ENCODE measurements at places on chromosomes 12 and 14.

DNA sequence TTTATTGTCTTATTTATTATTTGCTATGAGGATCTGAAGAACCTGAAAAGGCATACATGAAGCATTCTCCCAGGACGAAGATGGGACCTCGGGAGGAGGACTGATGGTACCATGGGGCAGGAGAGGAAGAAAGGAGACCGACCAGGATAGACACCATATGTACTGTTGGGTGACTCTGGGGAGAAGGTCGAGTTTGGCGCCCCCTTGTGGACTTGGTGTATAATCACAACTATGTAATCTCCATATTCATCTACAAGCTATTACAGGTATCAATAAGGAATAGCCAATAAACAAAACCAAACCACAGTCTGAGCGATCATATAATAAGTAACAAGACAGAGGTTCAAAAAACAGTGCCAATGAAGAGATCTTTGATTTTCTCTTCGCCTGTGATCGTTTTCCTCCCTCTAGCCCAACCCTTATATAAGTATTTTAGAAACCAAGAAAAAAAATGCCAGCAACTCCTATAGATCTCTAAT is 139.1 kb downstream of the SPTSSA start:
- peak; percentile 60 for DNase-seq

DNA sequence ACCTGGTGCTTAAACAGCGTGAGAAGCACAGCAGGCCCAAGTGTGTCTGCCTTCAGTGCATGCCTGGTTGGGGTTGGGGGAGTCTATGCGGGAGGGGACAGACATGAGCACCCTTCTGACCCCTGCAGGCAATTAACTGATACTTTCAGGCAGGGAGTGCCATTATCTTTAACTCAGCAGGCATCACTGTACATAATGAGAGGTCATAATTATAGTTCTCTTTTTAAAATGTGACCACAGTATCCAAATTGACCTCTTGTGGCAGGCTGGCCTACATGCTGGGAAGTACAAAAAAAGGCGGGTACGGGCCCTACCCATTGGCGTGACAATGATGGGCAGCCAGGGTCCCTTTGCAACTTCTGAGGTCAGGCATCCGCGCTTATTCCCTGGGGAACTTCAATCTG is 209.1 kb downstream of the FOXN3 start:
- DNase-seq = no peak

GRCh38 chr12:75943730-75944096 is 87.9 kb downstream of the PHLDA1 start:
- no peak for DNase-seq

GRCh38 chr14:84809158-84809557 is 720.8 kb upstream of the FLRT2 start:
- DNase-seq = no peak

GRCh38 chr12:42574851-42575266 is 14.7 kb downstream of the PRICKLE1 start:
- DNase-seq = no peak

DNA sequence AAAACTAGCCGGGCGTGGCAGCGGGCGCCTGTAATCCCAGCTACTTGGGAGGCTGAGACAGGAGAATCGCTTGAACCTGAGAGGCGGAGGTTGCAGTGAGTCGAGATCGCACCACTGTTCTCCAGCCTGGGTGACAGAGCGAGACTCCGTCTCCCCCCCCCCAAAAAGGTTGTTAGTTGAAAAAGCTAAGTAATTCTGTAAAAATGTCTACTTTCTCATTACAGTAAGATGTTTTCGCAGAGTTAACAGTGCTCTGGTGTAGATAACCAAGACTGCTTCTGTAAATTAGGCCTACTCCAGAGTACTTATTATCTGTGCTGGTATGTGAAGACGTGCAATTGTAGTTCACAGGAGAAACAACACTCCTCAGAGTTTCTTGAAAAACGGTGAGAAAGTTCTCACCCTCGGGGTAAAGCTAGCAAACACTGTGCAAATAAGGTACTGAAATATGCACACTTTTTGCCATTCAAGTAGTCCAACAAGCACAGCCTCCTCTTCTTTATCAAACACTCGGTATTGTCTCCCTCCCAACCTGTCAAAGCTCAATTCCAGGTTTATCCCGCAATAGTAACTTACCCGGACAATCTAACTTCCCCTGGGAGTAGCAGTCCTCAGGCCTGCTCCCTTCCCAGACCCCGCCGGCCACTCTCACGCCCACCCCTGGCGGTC is 974 bp downstream of the BTBD7 start:
- DNase-seq = no peak

DNA sequence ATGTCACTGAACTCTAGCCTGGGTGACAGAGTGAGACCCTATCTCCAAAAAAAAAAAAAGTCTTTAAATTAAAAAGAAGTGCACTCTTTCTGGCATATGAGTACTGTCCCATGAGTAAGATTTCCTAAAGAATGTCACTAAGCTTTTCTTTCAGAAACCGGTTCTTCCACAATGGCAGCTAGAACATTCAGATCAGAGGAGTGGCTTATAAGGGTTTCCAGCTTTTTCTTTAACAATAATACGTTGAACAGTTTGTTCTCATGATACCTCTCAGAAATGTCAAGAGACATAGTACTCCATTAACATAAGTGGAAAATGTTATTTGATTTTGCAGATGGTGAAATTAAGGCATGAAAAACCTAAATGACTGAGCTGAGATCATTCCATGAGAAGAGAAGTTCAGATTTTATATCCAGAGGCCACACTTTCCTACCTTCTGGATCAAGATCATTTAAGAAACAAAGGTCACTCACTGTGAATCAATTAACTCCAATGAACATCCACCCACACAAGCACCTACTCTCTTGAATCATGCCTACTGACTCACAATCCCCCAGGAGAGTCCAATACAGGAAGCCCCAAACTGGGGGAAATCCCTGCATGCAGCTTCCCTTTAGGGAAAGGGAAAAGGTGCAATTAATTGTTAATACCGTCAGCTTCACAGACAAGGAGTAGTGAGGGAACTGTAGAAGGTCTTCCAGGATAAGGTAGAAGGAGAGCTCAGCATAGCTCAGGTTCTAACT is 86.9 kb downstream of the SPTSSA start:
- no peak for DNase-seq

- no peak for DNase-seq
Measured at GRCh38 chr12:80936353-80936641, 1.4 kb downstream of the LIN7A start.

Data from Kasumi-1 (cell line).